ENCODE measurements at places on chromosomes 16 and 17.

DNA sequence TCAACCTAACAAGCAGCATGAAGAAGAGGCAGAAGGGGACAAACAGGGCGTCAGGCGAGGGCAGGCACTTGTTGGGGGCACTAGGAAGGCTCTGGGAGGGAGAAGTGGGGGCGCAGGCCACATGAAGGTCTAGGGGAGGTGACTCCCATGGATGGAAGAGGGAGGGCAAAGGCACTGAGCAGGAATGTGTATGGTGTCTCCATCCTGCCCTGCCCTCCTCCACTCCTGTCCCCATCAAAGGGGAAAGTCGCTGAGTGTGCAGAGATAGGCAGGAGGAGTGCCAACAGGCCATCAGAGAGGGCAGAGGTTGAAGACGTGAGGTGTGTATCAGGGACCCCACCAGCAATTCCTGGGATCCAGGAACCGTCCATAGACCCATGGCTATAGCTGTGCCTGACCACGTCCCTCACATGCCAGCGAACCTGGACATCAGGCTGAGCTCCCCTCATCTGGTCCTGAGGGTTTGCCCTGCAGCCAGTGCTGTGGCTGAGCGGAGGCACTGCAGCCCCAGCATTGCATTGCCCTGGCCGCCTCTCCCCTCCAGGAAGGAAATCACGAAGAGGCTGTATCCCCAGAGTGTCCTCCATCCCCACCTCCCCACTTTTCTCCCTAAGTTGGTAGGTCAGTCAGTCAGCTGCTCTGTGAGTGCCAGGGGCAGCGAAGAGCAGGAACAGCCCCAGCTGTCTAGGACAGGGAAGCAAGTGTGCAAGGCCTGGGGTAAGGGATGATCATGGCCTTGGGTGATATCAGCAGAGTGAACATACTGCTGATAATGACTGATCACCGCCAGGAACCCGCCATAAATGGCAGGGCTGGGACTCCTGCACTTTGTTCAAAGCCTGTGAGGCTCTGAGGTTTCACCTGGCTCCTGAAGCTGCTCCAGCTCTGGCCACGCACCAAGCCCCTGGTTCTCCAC lies 6.2 kb upstream of the CYB561 start:
- no peak for DNase-seq

DNA sequence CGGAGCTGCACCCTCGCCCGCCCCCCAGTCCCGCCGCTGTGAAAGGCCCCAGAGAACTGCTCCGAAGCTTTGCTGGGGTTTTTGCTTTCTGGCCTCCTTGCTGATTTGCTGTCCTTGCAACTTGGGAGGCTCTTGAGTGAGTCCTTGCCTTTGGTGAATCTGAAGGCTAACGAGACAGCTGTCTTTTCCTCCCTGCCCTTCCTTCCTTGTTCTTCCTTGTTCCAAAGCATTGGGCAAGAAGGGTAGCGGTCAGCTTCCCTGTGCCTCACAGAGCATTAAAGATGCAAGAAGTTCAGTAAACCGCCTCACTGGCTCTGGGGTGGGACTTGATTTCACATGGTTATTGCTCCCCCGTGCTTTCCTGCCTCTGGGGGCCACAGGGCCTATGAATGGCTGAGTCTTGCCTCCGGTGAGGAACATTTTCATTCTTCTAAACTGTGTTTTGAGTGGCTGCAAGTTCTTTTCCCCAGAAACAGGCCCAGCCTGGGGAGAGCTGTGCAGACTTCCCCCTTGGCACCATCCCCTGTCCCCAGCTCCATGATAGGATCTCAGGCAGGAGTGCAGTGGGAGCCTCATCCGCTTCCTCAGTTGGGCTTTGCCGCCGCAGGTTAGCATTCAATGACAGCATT lies 1.4 kb downstream of the YPEL2 start:
- DNase-seq = no peak

GRCh38 chr17:66398617-66399016 lies 96.2 kb downstream of the PRKCA start:
- no peak for DNase-seq

DNA sequence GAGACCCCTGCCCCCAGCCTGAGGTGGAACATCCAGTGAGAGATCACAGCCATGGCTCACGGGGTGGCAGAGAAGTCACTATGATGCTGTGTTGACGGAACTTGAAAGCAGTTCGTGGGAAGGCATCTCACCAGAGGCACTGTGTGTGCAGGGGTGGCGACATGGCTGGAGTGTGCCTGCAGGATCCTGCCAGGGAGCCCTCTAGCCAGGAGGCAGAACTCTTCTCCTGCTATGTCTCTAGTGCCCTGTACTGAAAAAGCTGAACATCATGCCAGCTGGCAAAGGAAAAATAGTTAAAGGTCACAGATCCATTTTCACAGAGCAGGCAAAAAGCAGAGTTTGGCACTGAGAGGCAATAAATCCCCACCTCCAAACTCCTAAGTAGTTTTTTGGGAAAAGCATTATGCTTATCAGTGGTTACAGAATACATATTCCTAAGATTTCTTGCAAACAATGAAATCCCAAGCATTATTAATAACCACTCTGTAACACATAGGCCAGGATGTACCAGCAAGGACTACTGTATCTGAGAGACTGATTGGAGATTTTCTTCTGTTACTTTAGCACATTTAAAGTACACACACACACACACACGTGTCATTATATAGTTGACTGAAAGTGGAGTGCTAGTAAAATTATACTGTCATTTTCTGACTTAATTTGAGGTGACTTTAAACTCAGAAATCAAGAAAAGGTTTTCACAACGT lies 36.8 kb downstream of the TNRC6C start:
- DNase-seq = no peak

DNA sequence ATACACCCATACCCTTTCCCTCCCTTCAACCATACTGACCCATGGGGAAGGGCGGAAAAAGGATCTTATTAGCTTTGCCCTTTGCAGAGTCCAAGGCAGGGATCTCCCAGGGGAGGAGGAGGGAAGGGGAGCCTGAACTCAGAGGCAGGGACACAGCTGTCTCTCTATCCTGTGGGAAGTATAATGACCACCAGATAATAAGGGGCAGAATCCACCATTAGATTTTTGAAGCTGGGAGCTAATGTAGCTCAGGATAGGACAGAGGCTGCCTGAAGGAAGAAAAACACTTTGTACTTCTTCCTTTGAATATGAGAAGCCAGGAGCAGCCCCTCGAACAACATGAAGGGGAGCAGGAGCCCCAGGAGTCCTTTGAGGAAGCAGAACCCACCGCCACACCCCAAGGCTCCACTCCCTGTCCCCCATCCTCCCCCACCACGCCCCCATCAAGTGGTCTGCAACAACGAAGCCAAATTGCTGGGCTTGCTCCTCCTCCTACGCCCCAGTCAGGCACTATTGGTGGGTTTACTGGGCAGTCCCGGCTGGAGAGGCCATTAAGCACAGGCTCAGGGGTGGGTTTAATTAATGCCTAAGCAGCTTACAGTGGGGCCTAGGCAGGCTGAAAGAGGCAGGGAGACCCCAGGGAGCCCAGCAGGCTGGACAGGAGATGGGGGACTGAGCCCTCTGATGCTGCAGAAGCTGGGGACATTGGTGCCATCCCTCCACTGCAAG lies 5.3 kb downstream of the MPP2 start:
- no peak for DNase-seq

- DNase-seq = no peak
These were observed 5.6 kb downstream of the BAIAP3 start for GRCh38 chr16:1338855-1339675.

DNA sequence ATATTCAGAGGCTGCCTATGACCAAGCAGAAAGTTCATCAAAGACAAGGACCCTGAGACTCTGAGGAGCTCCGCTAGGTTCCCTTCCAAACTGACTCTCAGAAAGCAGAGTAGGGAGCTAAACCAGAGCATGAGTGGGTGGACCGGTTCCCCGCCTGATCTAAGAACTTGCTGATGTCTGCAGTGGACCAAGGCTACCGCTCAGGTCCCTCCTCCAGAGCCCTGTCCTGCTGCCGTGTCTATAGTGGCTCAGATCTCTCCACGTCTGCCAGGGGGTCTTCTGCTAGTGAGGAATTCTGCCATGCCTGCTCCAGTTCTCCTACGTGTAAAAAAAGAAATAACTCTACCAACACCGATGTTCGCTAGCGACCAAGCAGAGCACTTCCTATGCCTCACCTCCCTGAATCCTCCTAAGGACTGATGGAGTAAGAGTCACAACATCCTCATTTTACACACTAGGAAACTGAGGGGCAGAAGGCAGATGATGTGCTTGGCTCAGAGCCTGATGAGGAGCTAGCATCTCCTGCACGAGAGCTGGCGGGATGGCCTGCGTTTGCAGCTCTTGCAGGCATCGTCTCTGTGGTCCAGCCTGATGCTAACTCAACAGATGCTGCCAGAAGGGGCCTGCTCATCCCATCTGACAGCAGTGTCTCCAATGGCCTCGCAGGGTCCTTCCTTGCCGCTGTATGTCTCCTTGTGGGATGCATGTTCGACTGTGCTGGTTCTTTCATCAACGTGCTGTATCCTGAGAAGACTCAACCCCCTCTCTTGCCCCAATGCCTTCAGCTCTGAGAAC lies 265.5 kb downstream of the C16orf95 start:
- no peak for DNase-seq

- DNase-seq = no peak
These were observed 24.0 kb downstream of the MEOX1 start for GRCh38 chr17:43637563-43638323.

- DNase-seq = peak; percentile 15
These were observed 11.2 kb downstream of the TFAP4 start for GRCh38 chr16:4261557-4262172.

DNA sequence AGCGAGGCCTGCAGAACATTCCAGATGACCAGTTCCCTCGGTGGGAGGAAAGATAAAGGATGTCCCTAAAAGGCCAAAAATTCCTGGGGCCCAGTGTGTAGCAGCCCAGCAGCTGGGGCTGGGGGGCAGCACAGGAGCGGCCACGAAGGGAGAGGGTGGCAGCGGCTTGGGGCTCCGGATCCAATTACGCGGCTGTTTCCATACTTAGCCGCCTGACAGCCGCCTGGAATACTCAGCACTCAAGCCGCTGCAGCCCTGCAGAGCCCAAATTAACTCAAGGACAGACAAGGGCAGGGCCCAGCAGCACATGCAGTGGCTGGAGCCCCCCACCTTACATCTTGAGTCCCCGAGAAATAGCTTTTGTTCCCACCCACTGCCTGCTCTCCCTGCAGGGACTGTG lies 1.3 kb downstream of the SRL start:
- no peak for DNase-seq

DNA sequence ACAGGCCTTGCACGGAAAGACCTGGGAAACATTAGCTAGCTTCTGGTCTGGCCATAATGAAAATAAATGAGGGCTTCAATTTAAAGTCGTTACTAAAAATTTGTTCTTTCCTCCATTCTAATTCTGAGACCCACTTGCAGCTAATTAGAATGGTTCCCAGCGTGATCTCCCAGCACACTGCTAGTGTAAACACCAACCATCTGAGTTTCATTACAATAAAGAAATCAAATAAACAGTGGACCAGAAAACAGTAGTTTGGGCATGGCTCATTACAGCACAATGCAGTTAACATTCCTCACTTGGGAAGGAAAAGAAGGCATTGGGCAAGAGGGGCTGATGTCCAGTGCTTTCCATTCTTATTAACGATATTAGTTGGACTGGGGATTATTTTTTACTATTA lies 410.9 kb upstream of the SOX9 start:
- no peak for DNase-seq

DNA sequence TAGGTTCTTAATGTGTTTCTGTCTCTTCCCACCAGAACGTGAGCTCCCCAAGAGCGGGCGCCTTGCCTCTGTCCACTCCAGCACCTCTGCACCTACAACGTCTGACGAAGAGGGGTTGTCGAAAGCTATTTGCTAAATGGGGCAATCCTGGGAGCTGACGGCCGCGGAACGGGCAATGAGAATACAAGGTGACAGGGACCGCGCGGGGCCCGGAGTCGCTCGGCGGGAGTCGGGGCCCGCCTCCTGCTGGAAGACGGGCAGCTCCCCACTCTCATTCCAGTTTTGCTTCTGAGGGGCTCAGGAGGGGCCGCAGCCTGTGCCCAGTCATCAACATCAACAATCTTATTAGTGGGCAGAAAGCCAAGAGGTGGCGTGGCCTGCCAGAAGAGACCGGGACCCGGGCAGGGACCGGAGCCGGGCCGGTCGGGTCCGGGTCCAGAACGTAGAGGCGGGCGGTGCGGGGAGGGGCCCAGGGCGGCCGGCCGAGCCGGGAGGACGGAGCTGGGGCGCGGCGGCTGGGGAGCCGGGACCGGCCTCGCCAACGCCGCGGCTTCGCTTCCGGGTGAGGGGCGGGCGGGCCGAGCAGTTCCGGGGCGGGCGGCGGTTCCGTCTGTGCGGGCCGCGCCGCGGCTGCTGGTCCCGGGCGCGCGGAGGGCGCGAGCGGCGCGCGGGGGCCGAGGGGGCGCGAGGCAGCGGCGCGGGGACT lies at the start of gene MOSMO:
Gene MOSMO, plus strand, starts transcription at position 603 of the 706 bp plus-strand sequence. CDS start 191 bp downstream, outside the sequence.
- DNase-seq = peak; percentile 62

DNA sequence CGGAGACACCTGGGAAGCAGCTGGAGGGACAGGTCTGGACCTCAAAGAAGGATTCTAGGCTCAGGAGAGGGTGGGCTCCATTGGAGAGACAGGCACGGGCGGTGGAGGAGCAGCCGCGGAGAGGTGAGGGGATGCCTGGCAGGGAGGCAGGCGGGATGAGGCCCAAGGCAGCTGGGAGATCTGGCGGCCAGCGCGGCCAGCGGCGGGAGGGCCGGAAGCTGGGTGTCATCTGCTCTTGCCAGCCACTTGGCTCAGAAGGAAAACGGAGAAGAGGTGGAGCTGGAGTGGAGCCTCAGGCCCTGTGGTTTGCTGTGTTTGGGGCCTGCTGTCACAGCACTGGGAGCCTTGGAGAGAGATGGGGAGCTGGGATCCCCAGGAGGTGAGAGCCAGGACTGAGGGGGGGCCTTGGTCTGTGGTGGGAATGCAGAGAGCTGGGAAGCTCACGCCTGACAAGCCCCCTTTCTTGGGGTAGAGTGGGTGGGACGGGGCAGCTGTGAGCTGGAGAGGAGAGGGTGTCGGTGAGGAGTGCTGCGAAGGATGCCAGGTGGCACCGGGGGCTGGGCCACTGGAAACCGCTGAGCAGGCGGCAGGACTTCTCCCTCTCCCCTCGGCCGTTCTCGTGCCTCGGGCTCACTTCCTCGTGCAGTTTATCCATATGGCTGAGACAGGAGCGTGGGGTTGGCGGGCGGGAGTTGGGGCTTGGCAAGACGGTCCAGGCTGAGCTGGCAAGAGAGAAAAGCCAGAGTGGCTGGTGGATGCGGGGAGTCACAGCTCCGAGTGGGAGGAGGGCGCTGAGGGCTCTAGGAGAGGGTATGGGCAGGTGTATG lies 8.0 kb downstream of the TBC1D24 start:
- DNase-seq = no peak

- peak; percentile 15 for DNase-seq
These were observed 240.3 kb upstream of the TBX2 start for GRCh38 chr17:61159221-61159814.

- no peak for DNase-seq
These were observed 19.0 kb downstream of the SPIRE2 start for GRCh38 chr16:89847051-89847939.

DNA sequence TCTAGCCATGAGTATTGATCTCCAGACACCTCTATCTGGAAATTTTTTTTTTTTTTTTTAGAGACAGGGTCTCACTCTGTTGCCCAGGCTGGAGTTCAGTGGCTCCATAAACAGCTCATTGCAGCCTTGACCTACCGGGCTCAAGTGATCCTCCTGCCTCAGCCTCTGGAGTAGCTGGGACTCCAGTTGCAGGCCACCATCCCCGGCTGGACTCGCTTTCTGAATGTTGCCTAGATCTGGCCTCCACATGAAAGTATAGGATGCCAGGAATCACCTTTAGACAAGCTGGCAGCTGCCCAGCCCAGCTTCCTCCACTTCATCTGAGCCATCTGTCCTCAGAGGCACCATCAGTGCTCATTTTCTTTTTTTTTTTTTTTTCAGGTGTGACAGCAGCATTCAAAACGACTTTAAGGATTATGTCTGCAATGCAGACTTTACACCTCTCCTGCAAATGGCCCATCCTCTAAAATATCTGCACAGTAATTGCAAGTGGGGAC lies 6.4 kb upstream of the PRR14 start:
- no peak for DNase-seq

Data from activated CD4-positive, alpha-beta T cell treated with anti-CD3 and anti-CD28 coated beads, Interleukin-2, Interleukin-4, amounts not matched to agents 100 ng/mL and 50 ng/mL, durations not matched to agents 16 hours and 8 hours (primary cell).